ENCODE measurements at places on chromosomes 3 and 15.
A peak's percentile ranks its signal among the peaks of the same experiment; 100 is the strongest.

DNA sequence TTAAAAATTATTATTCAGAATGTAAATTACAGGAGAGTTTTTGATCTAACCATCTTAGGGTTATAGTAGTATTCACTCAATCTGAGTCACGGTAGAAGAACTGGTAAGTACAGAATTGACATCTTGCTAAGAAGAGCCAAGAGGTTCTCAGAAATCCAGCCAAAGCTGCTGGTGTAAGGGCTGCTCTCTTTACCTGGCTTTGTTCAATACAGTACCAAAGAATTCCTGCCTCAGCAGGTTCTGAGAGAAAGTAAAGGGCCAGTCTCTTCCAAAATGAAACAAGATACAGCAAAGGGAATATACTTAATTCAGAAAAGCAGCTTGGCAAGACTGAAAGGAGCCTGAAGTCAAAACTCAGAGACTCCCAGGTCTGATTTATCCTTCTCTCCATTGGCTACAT lies 193.1 kb downstream of the TNIK start:
- peak; percentile 13 for DNase-seq

GRCh38 chr3:115292131-115292530 lies 145.0 kb upstream of the ZBTB20 start:
- no peak for DNase-seq

DNA sequence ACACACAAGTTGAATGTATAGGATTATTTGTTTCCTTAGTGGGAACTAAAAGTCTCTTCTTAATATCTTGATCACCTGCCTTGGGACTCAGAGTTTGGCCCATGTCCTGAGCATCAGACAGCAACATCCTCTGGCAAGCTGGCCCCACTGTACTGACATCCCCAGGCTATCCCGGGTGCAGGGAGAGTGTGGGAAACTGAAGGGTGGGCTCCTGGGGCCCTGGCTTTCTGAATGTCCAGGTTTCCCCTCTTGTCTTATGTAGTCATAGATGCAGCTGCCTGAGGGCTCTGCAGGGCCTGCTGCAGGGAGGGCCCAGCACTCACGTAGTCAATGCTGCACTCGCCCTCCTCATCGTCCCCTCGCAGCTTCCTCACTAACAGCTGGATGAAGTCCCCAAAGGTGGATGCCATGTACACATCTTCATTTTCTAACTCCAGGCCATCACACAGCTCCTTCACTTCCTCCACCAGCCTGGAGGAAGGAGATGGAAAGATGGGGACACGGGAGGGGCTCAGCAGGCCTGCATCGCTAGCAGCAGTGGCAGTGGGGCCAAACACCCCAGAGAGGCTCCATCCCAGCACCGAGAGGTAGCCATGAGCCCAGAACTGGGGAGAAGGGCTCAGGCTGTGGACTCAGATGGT lies 42.8 kb downstream of the ALDH1L1 start:
- DNase-seq = no peak

DNA sequence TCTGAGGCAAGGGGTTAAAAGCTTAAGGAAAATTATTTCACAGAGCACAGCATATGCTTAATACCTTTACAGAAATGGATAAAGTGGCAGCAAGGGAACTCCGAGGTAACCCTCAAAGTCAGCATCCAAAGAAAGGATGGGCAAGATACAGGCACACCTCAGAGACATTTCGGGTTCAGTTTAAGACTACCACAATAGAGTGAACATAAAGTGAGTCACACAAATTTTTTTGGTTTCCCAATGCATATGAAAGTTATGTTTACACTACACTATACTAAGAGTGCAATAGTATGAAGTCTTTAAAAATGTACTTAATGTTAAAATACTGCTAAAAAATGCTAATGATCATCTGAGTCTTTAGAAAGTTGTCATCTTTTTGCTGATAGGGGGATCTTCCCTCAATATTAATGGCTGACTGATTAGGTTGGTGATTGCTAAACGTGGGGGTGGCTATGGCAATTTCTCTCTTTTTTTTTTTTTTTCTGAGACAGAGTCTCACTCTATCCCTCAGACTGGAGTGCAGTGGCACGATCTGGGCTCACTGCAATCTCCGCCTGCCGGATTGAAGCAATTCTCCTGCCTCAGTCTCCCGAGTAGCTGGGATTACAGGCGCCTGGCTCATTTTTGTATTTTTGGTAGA lies 10.0 kb downstream of the UBR1 start:
- DNase-seq = no peak

- DNase-seq = no peak
These were observed 47.7 kb downstream of the MEF2A start for GRCh38 chr15:99613481-99613880.

GRCh38 chr3:150631515-150632221 lies 28.5 kb downstream of the SELENOT start:
- no peak for DNase-seq

GRCh38 chr3:60133269-60134162 lies 1083.7 kb upstream of the CFAP20DC start:
- no peak for DNase-seq

GRCh38 chr3:25585361-25586166 lies 79.1 kb downstream of the TOP2B start:
- no peak for DNase-seq

DNA sequence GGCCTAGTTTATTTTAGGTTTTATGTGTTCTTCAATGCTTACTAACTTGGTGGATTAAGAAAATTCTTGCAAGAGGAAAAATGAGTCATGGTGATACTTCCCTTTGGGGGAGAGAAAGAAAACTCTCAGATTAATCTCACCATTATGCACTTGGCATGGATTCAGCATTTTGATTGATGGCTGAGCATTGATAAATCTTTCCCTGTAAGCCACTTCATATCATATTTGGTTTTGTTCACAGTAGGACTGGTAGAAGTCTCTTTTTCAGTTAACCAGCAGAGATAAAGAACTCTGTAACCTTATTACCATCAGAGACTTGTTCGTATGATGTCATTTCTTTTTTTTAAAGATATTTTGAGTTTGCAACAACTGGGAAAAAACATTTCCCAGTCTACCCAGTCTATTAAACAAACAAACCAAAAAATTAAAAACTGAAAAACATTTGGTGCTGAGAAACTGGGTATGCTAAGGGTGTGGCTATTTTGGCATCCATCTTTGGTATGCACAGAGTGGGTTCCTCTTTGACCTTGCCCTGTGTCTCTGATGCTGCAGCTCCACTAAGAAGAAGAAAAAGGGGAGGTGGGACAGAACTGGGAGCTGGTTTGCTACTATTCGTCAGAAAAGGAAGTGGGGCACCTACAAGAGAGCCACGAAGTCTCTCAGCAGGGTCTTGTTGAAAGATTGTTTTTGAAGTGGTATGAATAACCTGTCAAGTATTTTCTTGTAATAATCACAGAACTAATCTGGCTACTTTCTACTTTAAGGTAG lies 17.2 kb downstream of the TMOD3 start:
- DNase-seq = no peak

DNA sequence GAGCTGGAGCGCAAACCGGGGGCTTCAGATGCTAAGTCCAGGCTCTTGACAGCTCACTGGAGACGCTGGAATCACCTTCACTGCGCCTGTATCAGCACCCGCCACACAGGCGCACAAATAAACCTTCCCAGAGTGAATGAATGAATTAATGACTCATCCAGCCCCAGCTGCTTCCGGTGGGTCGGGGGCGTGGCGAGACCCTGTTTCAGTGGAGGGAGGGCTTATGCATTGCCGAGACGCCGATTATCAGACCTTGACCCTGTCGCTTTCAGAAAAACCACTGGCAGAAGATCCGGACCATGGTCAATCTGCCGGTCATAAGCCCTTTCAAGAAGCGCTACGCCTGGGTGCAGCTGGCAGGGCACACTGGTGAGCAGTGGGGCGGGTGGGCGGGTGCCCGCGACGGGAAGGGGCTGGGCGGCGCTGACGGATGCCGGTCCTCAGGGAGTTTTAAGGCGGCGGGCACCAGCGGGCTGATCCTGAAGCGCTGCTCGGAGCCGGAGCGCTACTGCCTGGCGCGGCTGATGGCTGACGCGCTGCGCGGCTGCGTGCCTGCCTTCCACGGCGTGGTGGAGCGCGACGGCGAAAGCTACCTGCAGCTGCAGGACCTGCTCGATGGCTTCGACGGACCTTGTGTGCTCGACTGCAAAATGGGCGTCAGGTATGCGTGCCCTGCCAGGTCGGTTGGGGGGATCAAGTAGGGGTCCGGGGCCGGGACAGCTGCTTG lies 7.7 kb downstream of the ITPKA start:
- DNase-seq = no peak

DNA sequence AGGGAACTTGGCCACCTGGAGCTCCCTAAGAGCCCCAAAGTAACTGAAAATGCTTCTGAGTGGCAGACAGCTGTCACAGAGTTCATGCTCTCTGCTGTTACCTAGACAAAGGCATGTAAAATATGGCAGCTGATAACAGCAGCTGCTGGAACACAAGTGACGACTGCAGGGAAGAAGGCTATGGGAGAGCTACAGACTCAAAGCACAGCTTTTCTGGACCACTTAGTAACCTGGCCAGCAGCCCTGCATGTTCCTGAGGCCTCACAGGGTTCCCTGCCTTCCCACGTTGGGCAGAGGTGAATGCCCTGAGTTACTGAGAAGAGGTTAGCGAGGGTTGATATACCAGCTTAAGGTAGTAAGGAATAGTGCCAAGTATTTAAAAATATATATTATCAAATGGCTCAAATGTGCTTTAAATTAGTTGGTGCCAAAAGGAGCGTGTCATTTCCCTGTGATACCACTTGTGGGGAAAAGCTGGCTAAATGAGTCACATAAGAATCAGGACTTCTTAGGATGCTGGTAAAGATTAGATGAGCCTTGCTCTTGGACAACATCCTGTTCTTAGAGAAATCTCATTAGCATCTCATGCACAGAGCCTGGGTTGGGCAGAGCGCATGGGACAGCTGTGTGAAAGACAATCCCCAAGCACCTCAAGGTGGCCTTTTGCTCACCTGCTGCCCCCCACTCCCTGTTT lies 76.4 kb upstream of the SCN5A start:
- DNase-seq = no peak

DNA sequence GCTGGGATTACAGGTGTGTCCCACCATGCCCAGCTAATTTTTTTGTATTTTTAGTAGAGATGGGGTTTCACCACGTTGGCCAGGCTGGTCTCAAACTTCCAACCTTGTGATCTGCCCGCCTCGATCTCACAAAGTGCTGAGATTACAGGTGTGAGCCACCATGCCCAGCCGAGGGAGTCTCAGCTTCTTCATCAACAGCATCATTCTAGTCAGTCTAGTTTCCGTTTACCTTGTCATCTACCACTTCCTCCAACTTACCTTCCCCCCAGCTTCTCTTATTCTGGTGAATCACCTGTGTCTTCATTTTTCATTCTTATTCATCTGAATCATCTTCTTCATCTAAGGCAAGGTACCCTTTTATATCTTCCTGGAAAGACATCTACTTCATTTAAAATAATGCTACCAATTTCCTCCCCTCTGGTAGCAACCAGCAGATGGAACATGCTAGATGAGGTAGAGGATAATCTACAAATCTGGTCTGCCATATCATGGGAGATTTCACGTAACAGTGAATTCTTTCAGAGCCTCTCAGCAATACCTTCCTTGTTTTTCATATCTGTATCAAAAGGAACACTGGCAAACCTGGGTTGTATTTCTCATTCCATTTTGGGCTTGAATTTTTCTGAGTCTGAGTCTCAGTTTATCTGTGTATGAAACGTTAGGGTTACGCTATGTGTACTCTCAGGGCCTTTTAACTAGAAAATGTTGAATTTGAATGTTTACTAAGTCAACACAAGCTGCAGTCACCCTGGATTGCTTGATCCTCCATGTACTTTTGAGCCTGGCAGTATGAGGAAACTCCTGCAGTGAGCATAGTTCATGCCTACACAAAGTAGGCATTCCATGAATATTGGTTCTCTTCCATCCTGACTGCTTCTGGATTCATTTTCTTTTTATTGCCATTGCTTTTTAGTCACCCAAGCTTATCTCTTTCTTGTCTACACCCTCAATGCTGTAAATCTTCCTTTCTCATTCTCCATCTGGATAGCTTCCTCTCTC lies 16.8 kb downstream of the LPP start:
- peak; percentile 62 for DNase-seq

DNA sequence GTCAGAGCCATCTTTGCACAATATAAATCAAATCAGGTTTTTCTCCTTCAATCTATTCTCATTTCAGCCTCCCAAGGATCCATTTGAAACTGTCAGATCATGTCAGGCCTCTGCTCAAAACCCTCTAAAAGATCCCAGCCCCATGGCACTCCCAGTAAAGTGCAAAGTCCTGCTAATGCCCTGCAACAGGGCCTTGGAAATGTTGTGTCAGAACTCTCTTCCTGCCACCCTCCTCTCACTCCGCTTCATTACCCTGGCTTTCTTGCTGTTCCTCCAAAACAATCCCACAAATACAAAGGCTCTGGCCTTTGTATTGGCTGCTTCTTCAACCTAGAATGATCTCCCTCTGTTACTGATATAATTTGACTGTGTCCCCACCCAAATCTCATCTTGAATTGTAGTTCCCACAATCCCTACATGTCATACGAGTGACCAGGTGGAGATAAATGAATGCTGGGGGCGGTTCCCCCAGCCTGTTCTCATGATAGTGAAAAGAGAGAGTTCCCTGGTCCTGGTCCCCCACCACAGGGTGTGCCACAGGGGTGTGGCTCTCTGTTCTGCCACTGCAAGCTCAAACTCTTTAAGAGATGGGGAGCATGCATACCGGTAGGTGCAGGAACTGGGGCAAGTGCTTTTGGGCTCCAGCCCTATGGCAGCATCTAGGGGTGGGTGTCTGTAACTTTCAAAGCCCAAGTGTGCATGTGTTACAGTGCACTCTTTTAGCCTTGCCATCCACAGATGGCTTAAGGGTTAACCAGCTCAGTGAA lies 22.9 kb upstream of the TRA2B start:
- no peak for DNase-seq

DNA sequence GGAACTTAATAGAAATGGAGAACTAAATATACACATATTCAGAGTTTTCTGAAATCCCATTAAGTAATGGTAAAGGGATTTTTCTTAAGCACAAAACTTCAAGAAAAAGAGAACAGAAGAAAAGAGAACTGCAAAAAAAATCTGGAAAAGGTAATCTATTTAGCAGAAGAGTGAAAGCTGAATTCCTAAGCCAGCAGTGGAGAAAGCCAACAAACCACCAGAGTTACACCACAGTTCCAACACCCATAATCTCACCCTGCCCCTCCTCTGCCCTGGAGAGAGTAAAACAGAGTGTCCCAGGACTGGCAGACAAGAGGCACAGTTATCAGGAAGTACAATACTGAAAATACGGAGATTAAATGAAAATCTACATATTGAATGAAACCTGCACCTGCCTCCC lies 29.4 kb downstream of the TP53BP1 start:
- no peak for DNase-seq

DNA sequence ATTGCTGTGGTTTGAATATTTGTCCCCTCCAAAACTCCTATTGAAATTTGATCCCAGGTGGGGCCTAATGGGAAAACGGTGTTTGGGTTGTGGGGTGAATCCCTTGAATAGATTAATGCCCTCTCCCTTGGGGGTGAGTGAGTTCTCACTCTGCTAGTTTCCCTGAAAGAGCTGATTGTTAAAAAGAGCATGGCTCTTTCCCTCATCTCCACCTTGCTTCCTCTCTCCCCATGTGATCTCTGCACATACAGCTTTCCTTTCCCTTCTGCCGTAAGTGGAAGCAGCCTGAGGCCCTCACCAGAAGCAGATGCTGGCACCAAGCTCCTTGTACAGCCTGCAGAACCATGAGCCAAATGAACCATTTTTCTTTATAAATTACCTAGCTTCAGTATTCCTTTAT lies 394.9 kb upstream of the WNT5A start:
- DNase-seq = no peak
